ENCODE measurements at places on chromosomes 11 and 22. TPM values are rescaled to one million over a fixed set of nuclear protein-coding genes. Genes with fewer than 3 reads are reported as not detected.

Gene NLRP6
- not detected for total RNA-seq

Gene NRXN2
- 26.0 TPM for total RNA-seq

Gene TSGA10IP
- not detected for total RNA-seq

Gene MYRF
- not detected for total RNA-seq

DNA sequence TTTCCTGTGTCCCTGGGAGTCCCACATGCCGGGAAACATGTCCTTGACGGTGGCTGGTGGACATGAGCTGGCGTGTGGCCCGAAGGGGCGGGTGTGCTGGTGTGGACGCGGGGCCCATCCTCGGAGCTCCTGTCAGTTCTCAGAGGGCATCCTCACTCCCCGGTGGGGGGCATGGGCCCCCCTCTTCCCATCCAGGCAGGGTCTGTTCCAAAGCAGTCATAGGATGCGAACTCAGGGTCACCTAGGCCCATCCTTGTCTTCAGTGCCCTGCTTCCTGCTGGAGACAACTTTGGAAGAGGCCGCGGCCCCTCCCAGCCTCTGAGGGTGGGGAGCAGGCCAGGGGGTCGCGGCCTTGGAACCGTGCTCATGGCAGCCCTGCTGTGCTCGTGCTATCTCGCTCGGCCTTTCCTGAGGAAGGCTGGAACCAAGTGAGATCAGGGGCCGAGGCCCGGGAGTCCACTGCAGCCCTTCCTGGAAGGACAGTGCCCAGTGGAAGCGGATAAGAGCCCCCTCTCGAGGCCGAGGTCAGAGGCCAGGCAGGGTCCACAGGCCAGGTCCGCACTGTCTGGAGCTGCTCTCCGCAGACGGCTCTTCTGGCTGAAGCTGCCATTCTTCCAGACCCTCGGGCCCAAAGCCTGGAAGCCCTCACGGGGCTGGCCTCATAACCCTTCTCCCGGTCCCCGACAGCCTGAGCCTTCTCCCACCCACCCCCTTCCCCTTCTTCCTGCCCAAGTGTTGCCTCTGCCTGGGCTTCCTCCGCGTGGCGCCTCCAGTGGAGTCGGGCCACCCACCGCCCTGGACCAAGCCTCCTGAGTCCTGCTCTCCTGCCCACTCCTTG lies 8.7 kb downstream of the GRK2 start:
- DNase-seq = peak; percentile 67

- no peak for DNase-seq
Observed at GRCh38 chr11:118170882-118171268, 5.6 kb downstream of the SCN2B start.

DNA sequence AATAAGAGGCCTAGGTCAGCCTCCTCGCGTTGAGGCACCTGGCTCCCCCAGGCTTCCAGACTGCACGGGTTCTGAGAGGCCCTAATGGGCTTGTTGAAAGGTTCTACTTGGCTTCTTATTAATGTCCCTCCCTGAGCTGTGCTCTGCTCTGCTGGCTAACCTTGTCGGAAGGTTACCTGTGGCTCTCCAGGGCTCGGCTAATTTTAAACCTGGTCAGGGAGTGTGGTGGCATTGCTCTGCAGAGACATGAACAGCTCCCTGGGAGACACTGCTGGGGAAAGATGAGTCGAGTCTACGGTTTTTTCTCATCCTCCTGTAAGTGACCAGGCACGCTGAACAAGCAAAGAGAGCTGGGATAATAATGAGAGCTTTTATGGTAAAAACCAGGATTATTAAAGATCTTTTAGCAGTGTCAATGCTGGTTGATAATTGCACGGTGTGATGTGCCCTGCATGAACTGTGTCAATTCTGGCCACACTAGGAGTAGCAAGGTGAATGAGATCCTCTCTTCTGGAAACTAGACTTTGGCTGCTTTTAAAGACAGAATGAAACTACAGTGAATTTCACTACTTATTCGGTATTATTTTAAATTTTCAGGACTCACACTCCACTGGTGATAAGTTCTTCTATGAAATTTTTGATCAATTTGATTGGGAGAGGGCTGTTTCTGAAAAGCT lies 70.7 kb downstream of the TEAD1 start:
- DNase-seq = no peak

DNA sequence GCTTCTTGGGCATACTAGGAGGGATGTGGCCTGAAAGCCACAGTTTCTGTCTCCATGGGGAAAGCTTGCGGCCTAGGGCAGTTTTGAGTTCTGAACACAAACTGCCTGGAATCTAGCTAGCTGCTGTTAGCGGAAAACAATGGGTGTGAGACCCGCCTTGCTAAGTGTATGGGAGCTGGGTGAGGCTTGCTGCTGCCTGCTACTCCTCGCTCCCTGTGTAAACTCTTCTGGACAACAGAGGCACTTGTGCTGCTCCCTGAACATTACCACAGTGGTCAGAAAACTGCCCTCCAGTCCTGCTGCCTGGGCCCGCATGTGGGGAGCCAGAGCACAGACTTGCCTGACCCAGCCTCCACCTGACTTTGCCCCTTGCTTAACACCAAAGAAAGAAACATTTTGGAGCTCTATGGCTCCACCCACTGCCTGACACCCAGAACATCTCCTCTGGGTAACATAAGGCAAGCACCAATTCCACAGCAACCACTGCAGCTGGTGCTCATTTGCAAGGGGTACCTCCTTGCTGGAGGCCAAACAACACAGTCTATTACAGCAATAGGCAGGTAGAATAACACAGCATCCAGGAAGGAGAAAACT lies 766.3 kb upstream of the RAG2 start:
- DNase-seq = no peak

DNA sequence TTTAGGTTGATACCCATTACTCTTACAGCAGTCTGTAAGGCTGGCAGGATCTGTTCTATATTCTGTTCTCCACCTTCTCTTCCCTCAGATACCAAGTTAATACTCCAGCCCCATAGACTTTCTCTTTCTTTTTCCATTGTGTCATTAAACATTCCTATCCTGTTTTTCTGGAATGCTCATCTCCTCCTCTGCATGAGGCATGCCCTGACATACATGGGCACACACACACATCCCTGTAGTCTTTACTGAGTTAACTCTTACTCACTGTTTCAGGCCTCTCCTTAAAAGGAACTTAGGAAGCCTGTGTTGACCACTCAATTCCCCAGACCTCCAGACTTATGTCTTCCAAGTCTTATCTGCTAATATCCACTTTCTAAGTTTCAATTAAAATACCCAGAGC lies 476.8 kb downstream of the METTL15 start:
- no peak for DNase-seq

DNA sequence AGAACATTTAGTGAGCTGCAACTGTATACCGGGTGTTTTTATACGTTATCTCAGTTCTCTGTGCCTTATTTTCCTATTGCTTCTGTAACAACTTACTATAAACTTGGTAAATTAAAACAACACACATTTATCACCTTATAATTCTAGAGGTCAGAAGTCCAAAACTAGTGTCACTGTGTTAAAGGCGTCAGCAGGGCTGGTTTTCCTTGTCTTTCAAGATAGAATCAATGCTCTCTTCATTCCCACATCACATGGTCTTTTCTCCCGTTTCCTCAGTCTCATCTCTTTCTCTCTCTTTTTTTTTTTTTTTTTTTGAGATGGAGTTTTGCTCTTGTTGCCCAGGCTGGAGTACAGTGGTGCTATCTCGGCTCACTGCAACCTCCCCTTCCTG lies 36.1 kb downstream of the MB start:
- DNase-seq = no peak

DNA sequence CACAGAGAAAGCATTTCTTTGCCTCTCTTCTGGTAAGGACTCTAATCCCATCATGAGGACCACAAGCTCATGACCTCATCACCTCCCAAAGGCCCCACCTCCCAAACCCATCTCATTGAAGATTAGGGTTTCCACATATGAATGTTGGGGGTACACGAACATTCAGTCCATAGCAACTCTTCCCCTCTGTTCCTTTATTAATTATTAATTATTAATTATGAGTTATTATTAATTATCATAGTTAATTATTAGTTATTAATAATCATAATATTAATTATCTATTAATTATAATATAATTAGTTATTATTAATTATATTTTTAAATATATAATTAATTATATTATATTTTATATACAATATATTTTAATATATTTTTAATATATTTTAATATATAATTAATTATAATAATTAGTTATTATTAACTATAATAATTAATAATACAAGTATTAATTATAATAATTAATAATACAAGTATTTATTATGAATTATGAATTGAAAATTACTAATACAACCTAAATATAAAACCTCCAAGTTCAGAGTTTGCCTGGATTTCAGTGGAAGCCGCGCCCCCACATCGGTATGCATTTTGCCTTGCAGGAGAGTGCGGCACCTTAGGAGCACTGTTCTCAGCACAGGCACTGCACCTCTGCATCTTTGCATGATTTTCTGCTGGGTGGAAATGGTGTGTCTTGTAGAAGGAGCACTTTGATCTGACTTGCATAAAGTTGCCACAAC lies 128.0 kb upstream of the FGF3 start:
- no peak for DNase-seq
